ENCODE measurements at places on chromosomes 5 and 9.

DNA sequence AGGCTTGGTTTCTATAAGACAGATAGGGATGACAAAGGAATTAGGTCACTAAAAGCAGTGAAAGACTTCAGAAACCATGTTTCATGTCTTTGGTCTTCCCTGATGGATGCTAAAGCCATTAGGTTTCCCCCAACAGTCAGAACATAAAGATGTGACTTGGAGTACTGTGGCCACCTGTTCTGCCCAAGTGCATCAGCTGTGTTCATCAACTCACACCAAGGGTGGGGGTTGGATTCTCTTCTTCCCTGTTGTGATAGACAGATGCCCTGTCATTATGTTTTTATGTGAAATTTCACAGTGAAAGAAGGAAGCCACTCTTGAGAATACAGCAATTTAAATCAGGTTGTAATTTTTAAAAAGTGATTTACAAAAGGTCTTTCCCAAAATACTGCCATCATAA lies 196.8 kb downstream of the SH3GL2 start:
- DNase-seq: no peak

- no peak for DNase-seq
These were observed 45.5 kb downstream of the SPOCK1 start for GRCh38 chr5:137453483-137454080.

DNA sequence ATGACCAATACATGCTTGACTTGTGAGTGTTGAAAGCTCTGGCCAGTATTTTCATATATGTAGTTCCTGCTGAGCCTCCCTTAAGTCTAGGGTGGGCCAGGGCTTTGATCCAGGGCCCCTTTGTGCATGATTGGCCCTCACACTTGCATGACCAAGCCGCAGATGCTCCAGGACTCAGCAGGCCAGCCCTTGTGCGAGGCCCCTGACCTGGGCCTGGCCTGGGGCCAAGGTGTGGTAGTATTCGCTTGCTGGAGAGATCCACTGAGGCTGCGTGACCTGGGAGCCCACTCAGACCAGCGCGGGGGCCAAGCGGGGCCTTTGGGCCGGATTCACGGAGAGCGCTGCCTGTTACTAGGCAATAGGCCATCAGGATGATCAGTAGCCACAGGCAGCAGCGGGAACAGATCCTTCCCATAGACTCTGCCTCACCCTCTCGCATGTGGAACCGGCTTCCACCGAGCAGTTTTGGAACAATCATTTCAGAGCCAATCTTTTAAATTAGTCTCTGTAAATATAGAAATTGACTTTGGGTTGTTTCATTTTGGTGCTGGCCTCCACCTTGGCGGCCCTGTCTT lies 79.0 kb upstream of the PTCH1 start:
- DNase-seq: no peak

- no peak for DNase-seq
These were observed 623.5 kb upstream of the NUDT12 start for GRCh38 chr5:104186100-104186499.

DNA sequence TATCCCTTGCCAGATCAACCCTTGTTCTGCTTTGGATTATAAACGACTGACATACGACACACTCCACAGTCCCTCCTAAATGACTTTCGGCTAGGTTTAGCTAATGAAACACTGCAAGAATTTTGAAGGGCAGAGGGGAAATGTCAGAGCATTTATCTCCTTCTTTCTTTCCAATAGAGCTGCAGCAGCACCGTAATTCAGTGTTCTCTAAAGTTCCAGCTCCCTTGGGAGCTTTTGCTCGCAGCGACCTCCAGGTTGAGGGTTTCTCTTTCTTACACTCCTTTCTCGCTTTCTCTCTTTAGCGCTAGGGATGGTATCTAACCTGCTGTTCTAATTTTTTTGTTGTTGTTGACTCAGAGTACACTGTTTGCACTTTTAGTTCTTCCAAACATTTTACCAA lies 467.1 kb upstream of the ST8SIA4 start:
- no peak for DNase-seq

DNA sequence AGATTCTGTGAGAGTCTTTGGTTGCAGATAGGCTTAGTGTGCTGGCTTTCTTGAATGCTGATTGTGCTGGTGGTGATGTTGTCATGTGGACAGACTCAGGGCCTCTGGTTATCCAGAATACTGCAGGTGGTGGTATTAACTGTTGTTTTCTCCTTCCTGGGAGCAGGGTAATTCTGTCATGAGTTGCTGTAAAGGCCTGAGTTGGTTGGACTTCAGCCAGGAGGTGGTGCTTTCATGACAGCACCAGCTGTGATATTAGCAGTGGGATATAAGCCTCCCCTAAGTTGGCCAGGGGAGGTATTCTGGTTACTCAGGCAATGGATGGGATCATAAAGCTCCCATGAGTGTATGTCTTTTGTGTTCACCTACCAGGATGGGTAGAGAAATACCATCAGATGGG lies 16.4 kb upstream of the RNF180 start:
- DNase-seq: no peak

DNA sequence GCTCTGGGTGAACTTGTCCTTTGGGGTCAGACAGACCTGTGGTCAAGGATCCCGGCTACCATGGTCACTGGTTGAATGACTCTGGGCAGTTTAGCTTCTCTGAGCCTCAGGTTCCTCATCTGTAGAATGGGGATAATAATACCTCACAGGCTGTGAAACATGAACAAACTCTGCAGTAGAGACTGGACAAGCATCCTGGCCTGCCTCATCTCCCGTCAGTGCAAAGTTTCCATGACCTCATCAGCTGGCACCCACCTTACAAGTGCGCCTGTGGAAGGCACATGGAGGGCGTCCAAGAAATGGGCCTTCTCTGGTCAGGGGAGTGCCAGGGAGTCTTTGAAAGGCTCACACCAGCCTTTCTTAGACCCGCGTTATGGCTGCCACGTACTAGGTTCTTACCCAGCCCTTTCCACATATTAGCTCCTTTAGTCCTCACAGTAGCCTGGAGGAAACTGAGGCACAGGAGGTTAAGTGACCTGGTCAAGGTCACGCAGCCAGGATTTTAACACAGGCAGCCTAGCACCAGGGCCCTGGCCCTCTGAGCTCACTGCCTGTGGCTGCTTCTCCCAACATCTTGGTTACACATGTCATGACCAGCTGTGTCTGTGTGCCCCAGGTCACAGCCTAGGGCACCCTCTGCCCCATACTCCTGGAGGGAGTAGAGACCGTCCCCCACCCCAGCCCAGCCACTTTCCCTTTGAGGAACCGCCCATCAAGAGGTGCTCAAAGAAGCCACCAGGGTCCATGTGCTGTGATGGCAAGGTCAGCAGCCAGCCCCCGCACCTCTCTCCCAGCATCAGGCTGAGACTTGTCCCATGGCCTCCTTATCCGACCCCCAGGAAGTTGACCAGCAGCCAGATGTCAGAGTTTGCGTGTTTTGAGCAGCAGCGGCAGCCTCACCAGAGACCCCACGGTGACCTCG lies 39.4 kb upstream of the RPL26L1 start:
- DNase-seq: no peak

- DNase-seq: no peak
These were observed 8.8 kb upstream of the RNF183 start for GRCh38 chr9:113311961-113312360.

DNA sequence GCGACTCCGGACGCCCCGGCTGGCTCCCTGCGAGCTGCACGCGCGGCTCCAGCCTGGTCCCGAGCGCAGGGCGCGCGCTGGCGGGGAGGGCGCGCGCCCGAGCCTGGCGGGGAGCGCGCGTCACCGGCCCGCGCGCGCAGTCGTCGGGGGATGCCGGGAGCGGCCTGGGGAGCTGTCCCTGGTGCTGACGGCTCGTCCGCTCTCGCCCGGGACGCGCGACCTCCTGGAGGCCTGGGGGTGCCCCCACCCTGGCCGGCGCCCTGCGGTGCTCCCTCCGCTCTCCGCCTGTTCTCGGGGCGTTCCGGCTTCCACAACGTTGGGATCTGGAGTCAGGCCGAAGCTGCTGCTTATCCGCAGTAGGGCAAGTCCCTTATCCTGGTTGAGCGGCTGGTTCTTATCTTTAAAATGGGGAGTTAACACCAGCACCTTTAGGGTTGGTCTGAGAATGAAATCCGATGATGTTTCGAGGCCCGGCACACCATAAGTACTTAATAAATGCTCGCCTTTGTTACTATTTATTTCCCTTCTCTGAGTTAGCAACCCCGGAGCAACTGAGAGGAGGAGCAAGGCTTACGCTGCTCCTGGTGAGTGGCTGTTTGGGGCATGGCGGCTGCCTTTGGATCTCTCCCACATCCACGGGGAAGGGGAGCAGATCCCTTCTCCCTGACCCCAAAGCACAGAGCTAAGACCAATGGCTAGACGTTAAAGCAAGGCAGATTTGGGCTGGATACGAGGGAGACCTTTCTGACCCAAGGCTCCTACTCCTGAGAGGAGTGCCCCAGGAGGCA lies at the start of gene FAM163B:
TSS of gene FAM163B (minus strand) at position 79 of the 788 bp plus-strand sequence. CDS start 29,166 bp downstream, outside the sequence.
- DNase-seq: no peak

DNA sequence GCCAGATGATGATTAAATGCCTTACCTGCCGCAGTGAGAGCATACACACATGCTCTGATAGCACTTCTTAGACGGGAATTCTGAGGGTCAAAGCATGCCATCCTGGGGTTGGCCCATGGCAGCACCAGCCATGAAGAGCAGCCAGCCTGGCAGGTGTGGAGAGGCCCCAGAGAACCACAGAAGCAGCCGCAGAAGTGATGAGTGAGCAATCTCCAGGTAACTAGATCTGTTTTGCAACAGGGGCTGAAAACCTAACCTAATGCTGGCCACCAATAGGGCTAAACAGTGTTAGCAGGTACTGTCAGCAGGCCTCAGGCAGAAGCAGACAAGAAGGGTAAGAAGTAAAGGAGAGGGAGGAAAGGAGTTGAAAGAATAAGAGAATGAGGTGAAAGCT lies 33.5 kb upstream of the HOMER1 start:
- DNase-seq: no peak

- no peak for DNase-seq
These were observed 36.0 kb downstream of the DENND1A start for GRCh38 chr9:123893831-123894460.

GRCh38 chr9:18601956-18602355 lies 128.0 kb downstream of the ADAMTSL1 start:
- DNase-seq: no peak

- DNase-seq: no peak
These were observed 205.5 kb downstream of the PAX5 start for GRCh38 chr9:36828611-36829013.

DNA sequence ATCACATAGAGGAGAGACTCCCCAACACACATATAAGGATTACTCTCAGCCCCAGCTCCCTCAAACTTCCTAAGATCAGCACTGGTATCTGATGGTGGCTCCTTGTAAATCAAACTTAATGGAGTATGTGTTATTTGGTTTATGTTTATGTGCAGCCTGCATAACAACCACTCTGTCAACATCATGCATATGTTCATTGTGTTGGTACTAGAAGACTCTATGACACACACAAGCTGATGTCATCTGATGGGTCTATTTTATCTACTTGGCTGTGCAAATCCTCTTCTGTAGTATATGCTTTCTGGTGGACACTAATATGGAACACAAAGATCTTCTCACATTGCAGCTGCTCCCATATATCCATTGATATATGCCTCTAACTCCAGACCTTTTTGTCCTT lies 134.0 kb upstream of the FAM174A start:
- DNase-seq: no peak
